ENCODE measurements at places on chromosomes 6 and 20.

DNA sequence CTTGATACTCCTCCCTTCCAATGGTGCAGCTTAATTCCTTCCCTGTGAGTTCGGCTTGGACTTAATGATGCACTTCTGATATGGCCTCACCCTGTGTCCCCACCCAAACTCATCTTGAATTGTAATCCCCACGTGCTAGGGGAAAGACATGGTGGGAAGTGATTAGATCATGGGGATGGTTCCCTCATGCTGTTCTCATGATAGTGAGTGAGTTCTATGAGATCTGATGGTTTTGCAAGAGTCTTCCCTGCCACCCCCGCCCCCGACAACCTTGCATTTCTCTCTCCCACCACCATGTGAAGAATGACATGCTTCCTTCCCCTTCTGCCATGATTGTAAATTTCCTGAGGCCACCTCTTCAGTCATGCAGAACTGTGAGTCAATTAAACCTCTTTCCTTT, 50.3 kb upstream of the HLA-G start:
- DNase-seq: no peak

DNA sequence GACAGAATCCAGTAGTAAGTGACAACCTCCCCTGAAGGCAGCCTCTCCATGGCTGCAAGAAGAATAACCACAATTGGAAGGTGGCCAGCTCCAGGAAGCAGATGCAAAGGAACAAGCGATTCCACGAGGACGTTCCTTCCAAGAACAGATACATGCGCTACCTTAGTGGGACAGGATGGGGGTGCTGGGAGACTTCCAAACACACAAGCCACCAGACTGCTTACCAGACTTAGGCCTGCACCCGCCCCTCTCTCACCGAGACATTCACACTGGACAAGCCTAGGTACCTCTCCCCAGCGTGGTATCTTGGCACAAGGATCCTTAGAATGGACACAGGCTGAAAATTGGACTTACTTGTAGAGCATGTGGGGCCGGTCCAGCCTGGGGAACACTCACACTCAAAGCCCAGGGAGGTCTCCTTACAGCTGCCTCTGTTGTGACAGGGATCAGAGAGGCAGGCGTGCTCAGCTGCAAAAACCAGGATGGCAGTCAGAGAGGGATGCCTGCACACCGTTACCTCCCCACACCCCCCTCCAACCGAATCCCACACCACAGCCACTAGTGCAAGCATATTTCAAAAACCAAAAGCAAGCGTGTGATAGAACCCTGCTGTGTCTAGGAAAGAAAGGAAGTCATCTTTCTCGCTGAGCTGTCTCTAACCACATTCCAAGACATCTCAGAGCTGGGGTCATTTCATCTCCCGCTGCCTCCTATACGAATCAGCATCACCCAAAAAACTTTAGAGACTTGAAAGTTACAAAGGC, 22.4 kb downstream of the JAG1 start:
- DNase-seq: no peak

GRCh38 chr6:39899554-39900295, 34.5 kb downstream of the MOCS1 start:
- no peak for DNase-seq

DNA sequence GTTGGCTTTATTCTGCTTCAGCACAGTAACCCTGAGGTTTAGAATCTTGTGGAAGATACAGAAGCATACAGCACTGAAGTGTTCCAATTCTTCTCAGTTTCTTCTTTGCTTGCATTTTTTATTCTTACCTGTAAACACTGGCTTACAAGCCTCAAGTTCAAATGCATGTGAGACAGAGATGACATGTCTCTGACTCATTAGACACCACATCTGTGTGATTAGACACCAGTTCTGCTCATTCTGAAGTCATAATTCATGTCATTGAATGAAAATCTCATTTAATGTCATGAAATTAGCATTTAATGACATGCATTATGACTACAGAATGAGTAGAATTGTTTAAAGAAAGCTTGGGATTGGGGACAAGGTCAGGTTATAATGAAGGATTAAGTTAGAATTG, 5.8 kb downstream of the GZF1 start:
- DNase-seq: no peak

DNA sequence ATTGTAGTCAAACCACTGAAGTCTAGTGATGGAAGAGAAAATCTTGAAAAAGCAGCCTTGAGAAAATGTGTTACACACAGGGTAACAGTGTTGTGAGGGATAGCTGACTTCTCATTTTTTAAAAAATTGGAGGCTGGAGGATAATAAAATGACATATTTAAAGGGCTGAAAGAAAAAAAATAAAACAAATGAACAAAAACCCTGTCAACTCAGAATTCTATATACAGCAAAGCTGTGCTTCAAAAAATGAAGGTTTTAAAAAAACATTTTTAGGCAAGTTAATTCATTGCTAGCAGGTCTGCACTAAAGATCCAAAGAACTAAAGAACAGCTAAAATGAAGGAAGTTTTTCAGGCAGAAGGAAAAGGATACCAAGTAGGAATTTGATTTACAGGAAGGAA, 31.1 kb downstream of the VTA1 start:
- DNase-seq: no peak

DNA sequence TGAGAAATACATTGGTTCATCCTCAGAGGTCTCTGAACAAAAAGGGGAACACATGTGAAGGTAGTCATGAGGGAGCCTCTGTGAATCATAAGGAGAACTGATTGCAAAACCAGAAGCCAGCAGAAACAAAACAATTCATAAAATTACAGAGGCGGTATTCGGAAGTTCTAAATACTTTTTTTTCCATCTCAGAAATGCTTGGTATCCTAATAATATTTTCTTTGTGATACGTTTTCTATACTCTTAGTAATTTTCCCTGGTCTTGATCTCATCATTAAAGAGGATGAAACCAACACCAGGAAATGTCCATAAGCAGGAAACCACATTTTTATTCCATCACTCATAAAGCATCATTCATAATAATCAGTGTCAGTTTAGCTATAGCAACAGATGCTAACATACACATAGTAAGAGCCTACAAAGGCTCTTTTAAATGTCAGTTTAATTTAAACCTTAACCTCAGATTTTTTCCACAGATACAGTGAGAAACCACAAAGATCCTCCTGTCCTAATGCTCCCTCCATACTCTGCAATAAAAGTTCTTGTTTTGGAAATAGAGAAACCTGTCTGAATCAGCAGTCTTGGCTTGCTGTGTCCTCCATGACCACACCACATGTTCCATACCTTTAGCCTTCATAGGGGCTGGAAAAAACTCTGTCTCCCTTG, 29.2 kb downstream of the SGK1 start:
- no peak for DNase-seq
